CD14-positive monocyte (primary cell): ENCODE measurements at places on chromosomes 1 and 21.

DNA sequence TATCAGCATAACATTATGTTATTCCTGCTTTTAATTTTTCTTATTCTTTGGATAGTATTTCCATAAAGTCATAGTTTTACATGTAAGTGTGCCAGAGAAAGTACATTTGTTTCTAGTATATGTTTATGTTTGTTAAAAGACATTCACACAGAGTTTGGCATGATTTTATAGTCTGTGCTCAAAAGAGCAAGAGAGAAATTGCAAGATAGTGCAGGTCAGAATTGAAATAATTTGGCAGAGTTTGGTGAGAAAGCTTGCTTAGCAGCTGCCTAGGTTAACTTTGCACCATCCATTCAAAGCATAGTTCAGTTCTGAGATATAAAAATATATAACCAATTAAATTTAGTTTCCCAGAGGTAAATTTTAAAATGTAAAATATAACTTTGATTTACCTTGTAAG is 17.0 kb downstream of the NEK7 start:
- no peak for DNase-seq

DNA sequence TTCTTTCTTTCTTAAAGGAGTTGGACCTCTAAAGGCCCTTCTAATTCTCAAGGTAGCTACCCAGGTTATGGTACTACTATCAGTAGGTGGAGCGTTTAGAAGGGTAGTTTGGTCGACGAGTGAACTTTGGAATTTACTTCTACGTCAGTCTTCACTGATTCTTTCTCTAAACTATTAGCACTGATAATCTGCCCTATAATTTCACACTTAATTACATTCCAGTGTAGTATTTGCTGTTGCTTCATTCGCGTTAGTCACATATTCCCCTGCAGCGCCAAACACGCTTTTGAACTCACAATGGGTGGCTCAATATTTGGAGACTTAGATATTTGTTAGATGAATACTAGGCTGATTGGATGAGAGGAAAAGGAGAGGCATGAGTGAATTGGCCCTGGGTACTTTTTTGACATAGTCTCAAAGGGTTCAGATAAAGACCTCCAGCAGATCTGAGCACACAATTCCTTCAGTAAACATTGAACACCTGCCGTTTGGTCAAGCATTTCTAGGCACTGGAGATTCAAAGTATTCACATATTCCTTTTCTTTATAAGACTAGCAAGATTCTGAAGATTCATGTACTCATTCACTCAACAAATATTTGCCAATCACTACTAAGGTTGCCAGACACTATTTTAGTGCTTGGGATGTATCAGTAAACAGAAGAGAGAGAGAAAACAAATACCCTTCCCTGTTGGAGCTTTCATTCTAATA is 929 bp upstream of the FOXJ3 start:
- DNase-seq = peak; percentile 23

GRCh38 chr1:83029916-83030315 is 969.0 kb downstream of the TTLL7 start:
- DNase-seq = no peak

GRCh38 chr21:42688841-42689371 is 35.5 kb downstream of the PDE9A start:
- DNase-seq = no peak

- DNase-seq = peak; percentile 12
Measured at GRCh38 chr1:236228411-236228810, 53.3 kb downstream of the ERO1B start.

DNA sequence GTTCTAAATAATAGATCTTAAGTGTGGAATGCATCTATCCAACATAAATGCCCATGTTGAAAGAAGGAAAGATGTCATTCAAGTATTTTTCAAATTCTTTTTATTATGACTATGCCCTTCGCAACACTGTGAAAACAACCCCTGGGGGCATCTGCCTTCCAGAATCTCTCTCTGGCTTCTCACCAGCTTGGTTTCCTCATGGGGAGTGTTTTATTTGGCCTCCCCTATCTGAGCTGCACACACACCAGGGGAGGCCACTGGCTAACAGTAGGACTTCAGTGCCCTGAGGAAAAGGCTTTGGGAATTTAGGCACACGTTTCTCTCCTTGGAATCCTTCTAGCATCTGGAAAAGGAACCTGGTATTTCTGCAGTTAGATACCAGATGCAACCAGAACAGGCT is 130.6 kb downstream of the EDEM3 start:
- DNase-seq = no peak

DNA sequence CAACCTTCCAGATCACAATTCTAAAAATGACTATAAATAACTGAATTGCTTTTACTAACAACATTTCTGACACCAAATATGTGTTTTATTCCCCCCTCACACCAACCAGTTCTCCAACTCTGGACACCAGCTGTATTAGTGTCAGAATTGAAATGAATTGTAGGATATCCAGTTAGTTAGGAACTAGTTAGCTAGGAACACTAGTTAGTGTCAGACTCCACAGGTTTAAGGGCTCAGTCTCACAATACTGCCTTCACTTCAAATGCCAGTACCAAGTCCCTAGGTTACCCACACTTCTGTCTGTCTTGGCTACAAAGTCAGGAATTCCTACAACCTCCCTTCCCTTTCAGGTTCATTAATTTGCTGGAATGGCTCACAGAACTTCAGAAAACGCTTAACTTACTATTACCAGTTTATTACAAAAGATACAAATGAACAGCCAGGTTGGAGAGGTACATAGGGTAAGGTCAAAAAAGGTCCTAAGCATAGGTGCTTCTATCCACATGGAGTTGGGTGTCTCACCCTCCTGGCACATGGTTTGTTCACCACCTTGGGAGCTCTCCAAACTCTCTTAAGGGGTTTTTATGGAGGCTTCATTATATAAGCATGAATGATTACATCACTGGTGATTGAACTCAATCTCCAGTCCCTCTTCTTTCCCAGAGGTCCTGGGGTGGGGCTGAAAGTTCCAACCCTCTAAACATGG is 4.2 kb downstream of the STXBP3 start:
- DNase-seq = no peak

GRCh38 chr1:231177226-231177625 is 15.4 kb downstream of the TRIM67 start:
- DNase-seq = no peak

GRCh38 chr1:223711747-223712193 is 569 bp upstream of the CAPN2 start:
- no peak for DNase-seq

- no peak for DNase-seq
Measured at GRCh38 chr1:14930247-14930965, 223.1 kb upstream of the TMEM51 start.

DNA sequence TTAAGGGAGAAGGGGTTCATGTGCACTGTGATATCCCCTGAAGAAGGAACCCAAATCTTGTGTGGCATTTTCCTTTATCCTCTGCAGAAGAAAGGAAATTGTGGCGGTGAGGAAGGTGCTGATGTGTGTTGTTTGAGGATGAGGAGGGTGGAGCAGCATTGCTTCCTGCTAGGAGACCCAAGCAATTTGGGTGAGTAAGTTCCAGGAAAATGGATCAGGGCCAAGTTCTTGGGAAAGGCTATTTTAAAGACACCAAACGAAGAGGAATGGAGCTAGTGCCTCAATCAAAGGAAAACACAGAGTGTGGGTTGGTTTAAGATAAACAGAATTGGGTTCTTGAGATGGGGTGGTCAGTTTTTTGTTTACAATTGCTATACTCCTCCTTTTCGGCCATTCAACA is 86.7 kb upstream of the MARK1 start:
- no peak for DNase-seq

DNA sequence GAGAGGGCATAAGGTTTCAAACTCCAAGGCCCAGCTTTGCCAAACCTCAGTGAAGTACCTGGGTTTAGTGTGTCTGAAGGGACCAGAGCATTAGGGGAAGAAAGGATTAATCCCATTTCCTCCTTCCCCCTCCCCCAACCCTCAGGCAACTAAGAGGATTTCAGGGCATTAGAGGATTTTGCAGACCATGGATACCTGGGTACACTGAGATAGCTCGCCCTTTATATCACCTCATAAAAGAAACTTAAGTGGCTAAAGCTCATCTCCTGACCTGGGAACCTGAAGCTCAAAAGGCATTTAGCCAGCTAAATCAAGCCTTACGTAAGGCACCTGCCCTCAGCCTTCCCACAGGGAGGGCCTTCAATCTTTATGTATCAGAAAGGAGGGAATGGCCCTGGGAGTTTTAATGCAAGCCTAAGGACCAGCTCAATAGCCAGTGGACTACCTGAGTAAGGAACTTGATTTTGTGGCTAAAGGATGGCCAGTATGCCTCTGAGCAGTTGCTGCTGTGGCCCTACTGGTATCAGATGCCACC is 26.4 kb upstream of the SMYD3 start:
- no peak for DNase-seq

DNA sequence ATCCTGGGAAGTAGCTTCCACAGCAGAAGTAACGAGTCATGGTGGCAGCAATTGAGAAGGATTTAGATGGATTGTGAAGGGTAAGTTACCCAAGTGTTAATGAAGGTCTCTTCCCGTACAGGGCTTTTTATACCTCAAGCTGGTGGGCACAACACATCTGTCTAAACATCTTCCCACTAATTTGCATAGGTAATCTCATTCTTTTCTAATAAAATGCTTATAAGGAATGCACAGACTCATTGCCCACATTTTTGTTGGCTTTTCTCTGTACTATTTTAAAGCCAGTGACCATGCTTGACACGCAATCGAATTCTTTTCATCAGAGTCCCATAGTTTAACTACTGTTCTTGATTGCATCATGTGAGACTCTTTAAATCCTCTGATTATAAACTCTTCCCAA is at the start of gene KRTAP7-1:
KRTAP7-1 (minus strand) TSS at position 101 of the 400 bp plus-strand sequence; CDS start at position 40, 61 bp downstream.
- no peak for DNase-seq

- DNase-seq = no peak
Measured at GRCh38 chr21:42429856-42430255, 26.2 kb downstream of the UBASH3A start.

- peak; percentile 50 for DNase-seq
Measured at GRCh38 chr1:46580140-46580903, 23.7 kb downstream of the MKNK1 start.

DNA sequence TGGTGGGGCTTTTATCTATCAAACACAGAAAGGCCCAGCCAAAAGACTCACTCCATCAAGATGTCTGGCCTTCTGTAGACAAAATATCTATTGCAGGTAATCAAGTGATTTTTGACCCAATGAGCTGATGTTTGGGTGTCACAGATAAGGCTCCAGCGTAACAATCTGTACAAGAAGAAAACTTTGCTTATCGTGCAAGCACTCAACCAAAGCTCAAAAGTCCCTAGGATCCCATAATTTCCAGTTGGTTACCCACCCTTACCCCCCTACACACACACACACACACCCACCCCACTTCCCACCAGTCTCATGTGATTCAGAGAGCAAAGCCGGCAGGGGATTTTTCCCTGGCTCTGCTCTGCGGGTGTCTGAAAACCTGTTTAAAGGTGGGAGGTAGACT is 5.8 kb downstream of the ITPKB start:
- no peak for DNase-seq

- no peak for DNase-seq
Measured at GRCh38 chr21:45172420-45172819, 98.0 kb downstream of the ADARB1 start.

DNA sequence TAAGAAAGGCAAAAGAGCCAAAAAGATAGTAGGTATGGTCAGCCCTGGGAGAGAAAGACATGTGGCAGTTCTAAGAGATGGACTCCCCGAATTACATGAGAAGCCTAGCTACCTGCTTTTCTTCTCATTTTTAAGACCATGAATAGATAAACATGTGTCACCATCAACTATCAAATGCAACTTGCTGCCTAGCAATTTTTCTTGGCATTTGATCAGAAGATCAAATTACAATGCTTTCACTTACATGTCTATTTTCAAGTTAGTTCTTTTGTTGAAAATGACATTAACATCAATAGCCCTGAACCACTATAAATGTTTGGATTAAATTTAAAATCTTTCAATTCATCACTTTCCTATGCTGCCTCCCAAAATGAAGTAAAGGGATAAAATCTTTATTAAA is 212.3 kb downstream of the HHIPL2 start:
- no peak for DNase-seq

DNA sequence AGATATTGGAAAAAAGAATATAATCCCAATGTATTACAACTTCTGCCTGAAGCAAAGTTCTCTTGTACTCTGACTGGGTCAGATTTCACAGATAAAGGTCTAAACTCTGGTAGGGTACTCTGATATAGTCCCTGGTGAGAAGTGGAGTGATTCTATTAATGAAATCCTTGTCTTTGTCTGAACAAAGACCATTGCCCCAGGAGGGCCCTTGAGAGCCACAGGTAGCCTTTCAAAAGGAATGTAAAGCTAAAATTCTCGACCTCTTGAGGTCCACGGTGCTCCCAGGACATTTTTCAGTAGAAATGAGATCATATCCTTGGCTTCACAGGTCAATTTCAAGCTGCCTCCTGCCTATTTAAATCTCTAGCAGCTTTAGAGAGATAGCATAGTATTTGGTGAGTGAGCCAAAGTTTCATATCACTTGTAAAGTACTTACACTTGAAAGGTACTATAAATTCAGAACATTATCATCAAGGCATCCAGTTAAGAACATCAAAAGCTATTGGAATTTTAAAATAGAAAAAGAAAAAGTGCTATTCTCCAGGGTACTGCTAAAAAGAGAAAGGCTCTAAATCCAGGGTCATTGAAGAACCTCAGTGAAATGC is 10.1 kb downstream of the TNNI3K start:
- DNase-seq = no peak

DNA sequence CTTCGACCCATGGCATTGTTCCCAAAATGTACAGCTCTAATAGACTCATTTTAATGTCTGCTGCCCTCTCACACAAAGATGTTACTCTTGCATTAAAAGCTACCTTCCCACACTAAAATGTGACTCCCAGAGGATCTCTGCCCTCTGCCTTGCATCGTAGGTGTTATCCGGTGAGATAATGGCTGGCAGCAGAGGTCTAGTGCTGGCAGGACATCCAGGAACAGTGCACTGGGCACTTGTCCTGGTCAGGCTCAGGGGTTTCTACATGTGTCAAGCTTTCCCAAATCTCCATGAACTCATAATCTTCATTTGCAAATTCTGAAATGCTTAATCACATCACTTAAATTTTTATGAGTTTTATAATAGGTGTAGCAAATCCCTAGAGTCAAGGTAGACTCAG is 310.6 kb downstream of the LRRIQ3 start:
- DNase-seq = no peak

- DNase-seq = no peak
Measured at GRCh38 chr1:40315795-40316594, 1.1 kb downstream of the COL9A2 start.

DNA sequence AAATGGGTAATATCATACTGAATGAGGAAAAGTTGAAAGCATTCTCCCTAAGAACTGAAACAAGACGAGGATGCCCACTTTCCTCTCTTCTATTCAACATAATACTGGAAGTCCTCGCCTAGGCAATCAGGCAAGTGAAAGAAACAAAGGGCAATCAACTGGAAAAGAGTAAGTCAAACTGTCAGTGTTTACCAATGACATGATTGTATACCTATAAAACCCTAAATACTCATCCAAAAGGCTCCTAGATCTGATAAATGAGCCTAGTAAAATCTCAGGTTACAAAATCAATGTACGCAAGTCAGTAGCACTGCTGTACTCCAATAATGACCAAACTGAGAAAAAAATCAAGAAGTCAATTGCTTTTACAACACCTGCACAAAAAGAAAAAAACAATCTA is 575.8 kb upstream of the PRMT6 start:
- DNase-seq = no peak
